C1 segment of cervical spinal cord (tissue), 14 donors: ENCODE measurements at places on chromosomes 6 and 20.

- DNase-seq: no peak
These were observed 24.5 kb downstream of the ILRUN start for GRCh38 chr6:34671801-34672656.

DNA sequence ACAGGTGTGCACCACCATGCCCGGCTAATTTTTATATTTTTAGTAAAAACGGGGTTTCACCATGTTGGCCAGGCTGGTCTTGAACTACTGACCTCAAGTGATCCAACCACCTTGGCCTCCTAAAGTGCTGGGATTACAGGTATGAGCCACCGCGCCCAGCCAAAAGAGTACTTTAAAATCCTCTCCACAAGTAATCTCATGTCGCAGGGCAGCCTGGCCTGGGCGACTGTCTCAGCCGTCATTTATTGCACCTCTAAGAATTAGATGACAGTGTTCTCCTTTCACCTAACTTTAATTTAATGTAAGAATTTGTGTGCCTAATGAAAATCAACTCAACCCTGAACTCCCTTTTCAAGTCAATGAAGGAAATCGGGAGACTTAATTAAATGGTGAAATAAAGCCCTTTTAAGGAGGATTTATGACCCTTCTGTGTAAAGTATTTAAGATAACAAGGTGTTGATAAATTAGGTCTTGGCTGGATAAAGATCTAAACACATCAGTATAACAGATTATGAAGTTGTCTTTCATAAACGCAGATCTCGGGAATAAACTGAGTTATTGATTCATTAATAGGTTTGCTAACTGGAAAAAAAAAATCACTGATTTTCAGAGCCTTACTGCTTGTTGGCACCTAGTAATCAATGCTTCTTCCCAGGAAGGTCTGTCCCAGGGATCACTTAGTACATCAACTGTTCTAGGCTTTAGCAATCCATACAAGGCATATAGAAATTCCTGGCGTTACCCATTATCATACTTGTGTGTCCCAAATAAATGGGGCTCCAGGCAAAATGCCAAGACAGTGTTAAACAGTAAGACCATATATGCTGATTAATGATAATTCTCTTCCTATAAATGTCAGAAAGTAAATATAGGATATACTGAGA lies 209.3 kb downstream of the GMDS start:
- DNase-seq: no peak

GRCh38 chr6:154298297-154298696 lies 58.3 kb downstream of the IPCEF1 start:
- no peak for DNase-seq

DNA sequence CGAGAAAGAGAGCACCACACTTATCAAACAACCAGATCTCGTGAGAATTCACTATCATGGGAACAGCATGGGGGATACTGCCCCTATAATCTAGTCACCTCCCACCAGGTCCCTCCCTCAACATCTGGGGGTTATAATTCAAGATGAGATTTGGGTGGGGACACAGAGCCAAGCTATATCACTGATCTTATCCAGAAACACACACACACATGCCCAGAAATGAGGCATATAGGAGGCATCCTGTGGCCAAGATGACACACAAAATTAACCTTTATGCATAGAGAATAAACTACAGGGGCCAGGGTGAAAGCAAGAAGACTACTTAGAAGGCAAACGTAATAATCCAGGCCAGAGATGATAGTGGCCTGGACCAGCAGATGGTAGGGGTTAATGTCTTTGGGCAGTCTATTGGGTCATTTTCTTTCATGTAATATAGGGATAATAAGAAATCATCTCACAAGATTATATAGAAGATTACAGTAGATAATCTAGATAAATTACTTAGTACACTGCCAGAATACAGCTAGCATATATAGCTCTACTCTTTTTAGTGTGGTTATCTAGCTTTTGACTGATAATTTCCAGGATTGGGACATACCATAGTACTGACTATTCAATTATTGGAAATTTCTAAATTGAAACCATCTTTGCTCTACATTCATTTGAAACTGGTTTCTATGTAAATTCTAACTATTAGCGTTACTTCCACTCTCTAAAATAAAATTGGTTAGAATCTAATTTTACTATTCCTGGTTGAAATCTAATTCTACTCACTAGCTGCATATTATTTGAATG lies 20.0 kb downstream of the RNF144B start:
- DNase-seq: no peak

- DNase-seq: no peak
These were observed 265.2 kb upstream of the QKI start for GRCh38 chr6:163149279-163149848.
